ENCODE measurements at places on chromosomes 2 and 18.

DNA sequence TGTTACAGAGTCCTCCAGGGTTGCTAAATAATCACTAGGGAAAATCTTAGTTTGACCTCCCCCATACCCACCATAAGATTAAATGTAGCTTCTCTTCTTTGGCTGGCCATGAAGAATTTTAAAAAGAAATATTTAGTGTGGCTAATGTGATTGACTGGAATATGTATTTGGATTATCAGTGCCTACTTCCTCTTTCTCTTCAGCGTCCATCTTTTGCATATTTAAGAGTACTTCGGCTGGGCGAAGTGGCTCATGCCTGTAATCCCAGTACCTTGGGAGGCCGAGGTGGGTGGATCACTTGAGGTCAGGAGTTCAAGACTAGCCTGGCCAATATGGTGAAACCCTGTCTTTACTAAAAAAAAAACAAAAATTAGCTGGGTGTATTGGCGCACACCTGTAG, 28.8 kb downstream of the ADAM23 start:
- no peak for DNase-seq

- DNase-seq = no peak
Measured at GRCh38 chr2:217054791-217055190, 194.9 kb upstream of the TNP1 start.

DNA sequence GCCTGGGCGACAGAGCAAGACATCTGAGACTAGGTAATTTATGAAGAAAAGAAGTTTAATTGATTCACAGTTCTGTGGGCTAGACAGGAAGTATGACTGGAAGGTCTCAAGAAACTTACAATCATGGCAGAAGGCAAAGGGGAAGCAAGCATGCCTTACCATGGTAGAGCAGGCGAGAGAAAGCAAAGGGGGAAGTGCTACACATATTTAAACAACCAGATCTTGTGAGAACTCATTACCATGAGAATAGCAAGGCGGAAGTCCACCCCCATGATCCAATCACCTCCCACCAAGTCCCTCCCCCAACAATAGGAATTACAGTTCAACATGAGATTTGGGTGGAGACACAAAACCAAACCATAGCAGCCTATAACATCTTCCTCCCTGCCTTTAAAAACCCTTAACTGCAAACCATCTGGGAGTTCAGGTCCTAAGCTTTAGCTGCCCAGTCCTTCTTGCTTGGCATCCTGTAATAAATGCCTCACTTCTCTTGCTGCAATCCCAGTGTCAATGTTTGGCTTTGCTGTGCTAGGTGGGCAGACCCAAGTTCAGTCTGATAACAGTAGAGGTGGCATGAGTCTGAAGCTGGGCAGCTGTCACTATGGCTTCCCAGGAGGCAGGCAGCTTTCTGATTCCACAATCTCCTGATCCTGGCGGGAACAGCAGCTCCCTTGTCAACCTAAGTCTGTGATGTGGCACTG, 11.2 kb upstream of the SP5 start:
- no peak for DNase-seq

DNA sequence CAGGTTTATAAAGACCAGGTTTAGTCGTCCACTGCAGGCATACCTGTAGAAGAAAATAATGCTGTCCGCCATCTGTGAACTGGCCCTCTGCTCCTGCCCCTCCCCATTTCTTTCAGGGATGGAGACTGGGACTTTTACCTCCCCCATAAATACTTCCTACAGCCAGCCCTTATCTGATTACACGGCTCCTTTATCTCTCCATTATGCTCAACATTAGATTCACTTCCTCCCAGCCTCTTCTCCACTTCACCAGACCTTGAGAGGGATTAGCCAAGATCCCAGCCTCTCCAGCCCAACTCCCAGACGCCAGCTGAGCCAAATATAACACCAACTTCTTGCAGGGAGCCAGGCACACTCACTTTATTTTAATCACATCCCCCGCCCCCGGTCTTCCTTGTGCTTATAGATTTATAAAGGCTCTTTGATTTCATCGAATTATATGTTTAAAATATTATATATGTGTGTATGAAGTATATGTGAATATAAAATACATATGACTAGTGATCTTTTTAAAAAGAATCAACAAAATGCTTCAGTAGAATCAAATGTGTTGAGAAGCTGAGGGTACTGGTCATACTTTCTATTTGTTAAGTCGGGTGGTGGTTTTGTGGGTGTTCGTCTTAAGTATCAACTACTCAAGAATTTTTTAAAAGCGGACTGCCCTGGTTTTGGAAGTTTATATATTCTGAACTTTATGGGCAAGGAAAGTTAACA, 81.0 kb downstream of the SPRED2 start:
- no peak for DNase-seq

GRCh38 chr2:116809109-116809508, 1005.4 kb upstream of the DDX18 start:
- DNase-seq = no peak

GRCh38 chr18:9965711-9966624, 52.2 kb downstream of the VAPA start:
- no peak for DNase-seq
